T-helper 2 cell treated with Interferon-gamma antibody and Interleukin-4, amounts not matched to agents 100 ng/mL and 5 ng/mL, for 36 hours (primary cell): ENCODE measurements at places on chromosomes 7 and 10. TPM values are rescaled to one million over a fixed set of nuclear protein-coding genes. Genes with fewer than 3 reads are reported as not detected.

Gene CRTAC1
- not detected in 2 replicates for total RNA-seq

Gene CFAP70
- 0.20 and 0.25 TPM in 2 replicates for total RNA-seq

Gene MUC12
- total RNA-seq, result 0.48 TPM in 2 replicates

Gene GHRHR
- total RNA-seq, result not detected in 2 replicates

Gene CFAP58
- 0.39 and 0.55 TPM in 2 replicates for total RNA-seq
